ENCODE measurements at places on chromosomes 3 and 15.

DNA sequence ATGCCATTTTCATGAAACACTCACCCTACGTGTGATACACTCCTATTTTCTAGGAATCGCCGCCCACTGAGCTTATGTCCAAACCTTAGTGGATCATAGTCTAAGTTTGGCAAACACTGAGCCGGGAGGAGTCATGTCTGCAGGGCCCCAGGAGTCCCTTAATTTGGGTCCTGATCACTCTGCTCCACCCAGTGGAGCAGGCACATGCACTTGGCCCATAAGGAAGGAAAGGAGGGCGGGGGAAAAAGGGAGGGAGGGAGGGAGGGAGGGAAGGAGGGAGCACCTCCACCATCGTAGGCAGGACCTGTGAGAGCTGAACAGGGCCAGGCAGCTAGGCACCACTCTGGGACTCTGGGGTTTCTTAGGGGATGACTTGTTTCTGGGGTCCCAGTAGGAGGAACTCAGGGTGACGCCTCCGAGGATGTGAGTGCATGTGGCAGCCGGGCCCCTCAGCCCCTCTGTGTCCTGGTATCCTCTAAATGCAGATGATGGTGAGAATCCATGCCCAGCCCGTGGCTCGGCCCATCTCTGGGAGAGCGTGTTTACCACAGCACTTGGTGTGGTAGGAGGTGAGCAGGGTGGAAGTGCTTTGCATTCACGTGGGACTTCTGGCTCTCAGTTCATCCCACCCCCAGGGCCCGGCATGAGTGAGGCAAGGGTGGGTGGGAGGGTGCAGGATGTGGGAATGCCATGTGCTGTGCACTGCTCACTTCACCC, 109.4 kb downstream of the KLF13 start:
- DNase-seq = no peak

DNA sequence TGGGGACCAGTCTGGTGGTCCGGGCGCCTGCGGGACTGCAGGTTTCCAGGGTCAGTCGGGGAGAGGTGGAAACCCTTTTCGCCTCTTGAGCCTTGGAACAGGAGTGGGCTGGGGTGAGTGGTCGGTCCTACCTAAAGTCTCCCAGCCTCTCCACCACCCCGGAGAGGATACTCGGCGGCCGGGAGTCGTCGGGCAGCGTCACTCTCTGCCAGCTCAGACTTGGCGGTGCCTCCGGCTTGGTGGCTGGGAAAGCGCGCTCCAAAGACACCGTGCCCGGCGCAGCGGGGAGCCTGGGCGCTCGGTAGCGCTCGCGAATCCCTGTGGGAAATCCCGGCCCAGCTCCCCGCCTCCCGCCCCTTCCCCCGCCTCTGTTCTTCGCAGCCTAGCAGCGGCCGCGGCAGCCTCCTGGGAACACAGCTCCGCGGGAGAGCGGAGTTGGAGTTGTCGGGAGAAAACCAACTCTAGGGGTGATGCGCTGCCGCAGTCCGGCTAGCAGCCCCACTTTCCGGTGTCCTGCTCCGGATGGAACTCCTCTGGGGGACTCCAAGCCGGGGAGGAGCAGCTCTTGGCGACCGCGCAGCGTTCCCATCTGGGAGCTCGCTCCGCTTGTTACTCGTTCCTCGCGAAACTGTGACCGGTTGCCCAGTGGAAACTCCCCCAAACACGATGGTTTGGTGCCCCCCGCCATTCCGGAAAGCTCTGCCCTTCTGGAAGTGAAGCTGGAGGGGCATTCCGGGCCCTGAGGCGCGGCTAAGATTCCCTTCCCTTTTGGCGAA, 1.4 kb downstream of the EPHB1 start:
- no peak for DNase-seq

GRCh38 chr3:161890147-161890625, 393.6 kb downstream of the OTOL1 start:
- DNase-seq = no peak

DNA sequence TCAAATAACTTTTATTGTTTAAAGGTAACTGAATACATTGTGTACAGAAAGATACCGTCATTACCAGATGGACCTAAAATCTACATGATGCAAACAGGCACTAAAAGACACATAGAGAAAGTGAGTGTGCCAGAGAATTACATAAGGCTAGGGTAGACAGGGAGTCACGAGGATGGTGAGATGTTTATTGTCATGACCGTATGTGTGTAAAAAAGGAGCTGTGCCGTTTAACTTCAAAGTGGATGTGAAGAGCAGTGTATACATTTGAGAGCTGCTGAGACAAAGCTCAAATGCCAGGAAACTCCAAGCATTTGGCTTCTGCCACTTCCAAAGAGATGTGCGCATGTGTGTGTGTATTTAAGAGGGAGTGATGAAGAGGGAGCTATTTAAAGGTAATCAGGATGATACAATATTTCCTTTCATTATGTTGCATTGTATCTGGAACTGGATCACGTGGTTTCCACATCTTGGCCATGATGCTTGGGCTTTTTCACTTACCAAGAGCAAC, 51.4 kb upstream of the IGF1R start:
- no peak for DNase-seq

DNA sequence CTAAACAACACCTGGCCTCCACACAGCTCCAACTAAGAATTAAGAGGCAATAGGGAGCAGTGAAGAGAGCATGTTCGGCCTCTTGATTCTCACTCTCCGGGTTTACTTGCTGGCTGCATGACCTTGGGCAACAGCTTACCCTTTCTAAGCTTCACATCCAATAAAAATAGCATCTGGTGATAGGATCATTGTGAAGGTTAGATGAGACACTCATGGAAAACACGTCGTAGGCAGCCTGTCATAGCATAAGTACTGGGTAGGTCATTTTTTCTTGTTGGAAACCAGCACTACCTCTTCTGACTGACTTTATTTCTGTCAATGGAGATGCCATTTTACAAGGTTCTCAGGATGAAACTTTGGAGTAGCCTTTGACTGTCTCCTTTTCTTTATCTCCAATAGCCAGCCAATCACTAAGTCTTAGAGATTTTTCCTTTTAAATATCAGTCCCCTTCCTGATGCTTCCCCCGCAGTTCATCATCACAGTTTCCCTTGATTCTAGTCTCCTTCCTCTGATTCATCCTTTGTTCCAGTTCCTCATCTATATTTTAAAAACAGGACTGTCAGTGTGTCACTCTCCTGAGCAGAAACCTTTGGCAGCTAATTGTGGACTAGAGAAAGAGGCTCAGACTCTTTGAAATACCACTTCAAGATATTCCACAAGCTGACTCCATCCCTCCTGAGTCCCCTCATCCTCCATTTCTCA, 271.5 kb downstream of the SLC9A9 start:
- DNase-seq = no peak

DNA sequence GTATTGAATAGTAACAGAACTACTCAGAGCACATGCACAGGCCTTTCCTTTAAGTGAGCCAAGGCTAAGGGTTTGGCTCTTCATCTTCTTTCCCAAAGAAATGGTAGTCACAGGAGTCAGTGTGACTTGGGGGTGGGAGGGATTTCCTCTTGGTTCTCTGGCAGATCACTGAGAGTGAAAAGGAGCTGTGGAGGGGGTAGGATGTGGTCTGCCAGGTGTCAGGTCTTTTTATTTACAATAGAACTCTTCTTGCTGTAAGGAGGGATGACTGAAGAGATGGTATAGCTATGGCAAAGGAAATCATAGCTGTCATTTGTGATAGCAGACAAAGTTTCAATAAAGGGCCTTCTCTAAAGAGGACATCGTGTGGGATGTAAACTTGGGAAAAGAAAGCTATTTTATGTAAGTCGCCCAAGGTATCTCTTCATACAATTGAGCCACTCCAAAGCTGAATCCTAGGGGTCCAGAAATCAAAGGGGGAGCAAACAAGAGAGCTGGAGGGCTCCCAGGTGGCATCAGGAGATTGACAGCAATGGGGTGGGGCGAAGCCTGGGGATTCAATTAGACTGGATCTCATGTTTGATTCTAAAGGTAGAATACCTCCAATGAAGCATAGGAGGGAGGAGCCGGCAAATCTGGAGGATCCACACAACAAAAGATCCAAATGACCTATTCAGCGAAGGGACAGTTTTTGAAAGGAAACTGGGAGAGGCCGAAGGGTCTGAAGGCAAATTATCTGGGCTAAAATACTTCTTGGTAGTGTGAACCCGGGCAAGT, 20.0 kb upstream of the CHD2 start:
- DNase-seq = peak; percentile 34

GRCh38 chr3:46221938-46222337, 13.8 kb upstream of the CCR1 start:
- DNase-seq = no peak

GRCh38 chr15:48592933-48593332, 52.6 kb downstream of the FBN1 start:
- no peak for DNase-seq

DNA sequence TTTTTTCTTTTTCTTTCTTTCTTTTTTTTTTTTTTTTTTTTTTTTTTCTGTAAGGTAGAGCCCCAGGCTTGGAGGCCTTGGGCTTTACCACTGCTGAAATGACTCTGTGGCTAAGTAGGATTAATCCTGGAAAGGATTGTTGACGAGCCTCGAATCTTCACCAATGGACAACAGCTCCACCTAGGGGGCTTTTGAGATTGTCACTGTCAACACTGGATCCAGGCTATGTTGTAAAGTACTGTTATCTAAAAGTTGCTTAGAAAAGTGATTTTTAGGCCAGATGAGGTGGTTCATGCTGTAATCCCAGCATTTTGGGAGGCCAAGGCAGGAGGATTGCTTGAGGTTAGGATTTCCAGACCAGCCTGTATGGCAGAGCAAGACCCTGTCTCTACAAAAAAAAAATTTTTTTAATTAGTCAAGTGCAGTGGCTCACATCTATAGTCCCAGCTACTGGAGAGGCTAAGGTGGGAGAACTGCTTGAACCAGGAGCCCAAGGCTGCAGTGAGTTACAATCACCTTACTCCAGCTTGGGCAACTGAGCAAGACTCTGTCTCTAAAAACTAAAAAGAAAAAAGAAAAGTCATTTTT, 41.6 kb downstream of the KLHL18 start:
- peak; percentile 57 for DNase-seq

GRCh38 chr3:44018926-44019325, 222.8 kb upstream of the TOPAZ1 start:
- DNase-seq = no peak

- peak; percentile 2 for DNase-seq
Observed at GRCh38 chr3:46276497-46277099, 34.3 kb downstream of the CCR3 start.

DNA sequence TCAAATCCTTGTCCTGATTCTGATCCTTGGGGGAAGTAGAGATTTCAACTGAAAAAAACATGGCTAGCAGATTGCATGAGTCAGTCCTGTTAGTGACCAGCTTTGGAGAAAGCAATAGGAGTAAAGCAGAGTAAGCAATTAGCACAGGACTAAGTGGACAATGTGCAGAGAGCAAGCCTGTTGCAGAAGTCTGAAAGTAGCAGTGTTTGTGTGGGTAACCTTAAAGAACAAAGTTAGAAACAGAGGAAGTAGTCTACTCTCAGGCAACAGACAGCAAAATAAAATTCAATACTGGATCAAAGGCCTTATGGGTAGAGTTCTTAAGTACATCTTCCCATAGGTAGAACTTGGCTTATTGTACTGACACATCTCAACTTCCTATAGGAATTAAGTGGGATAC, 916.8 kb downstream of the CADM2 start:
- no peak for DNase-seq

DNA sequence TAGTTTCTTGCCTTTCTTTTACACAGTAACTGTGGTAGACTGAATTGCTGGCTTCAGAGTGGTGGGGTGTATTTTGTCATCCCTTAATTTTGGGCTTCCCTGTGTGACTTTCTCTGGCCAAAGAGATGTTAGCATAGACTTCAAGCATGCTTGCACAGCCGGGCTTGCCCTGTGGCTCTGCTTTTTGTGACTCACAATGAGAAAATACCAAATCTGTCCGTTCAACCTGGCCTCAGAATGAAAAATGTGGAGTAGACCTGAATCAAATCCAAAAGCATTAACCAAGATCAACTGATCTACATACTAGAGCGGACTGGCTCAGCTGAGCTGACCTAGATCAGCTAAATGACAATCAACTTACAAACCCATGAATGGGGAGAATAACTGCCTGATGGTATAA, 51.4 kb downstream of the PLAAT1 start:
- no peak for DNase-seq

DNA sequence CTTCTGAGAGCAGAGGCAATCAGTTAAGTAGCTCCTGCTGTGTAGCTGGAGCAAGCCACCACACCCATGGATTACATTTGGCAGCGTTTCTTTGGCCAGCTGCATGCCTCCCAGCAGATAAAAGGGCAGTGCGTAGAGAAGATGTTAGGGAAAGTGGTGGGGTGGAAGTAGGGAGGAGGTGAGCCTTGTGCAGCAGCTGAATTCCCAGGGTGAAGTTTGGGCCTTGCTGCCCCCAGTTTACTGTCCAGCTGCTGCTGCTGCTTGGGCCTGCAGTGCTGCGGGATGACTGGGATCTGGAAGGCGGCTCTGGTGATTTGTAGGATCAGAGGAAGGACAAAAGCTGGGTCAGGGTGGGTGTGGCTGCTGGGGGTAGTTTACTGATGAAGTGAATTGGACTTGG, 318.7 kb upstream of the C2CD4B start:
- DNase-seq = no peak

GRCh38 chr15:32778391-32779176, 60.8 kb downstream of the GREM1 start:
- DNase-seq = no peak

DNA sequence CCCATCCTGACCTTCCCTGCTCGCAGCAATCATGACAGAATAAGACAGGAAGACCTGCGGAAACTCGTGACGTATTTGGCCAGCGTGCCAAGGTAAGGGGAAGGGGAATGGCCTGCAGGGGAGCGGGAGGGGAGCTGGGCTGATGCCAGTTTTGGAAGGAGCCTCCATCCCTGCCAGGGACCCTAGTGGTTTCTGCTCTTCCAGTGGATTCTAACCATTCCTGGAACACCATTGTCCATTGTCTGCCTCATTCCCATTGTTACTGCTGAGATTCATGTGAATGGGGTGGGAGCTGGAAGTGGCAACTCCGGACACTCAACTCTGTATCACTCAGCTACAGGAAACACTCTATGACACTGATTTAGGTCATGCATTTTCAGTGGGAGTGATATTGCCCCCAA, 242.9 kb upstream of the ROPN1 start:
- DNase-seq = no peak

DNA sequence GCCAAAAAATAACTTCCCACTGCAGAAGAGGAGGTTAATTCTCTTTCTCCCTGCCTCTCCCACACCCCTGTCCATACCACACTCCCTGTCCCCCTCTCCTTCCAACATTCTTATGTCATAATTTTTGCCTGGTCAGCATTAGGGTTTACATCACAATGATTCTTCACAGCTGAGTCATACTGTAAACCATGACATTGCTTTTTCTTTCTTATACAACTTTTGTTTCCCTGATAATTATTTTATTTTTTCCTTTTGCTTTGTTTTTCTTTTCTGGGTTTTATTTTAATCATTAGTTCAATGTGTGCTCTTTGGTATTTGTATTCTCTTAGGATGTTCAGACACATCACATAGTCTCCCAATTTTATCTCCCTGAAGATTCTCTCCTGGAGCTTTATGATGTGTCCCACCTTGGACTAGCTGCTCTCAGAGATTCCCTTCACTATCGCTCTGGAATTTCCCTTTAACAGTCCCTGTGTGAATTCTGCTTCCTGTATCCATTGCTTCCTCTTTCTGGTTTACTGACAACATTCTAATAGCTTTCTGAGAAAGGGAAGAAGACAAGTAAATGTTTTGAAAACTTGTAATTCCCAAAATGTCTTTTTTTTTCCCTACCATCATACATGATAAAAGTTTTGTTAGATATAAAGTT, 70.7 kb downstream of the SOX2 start:
- no peak for DNase-seq

Data from NCI-H510A treated with DMSO at 0.1 percent for 48 hours (cell line).